Stimulated activated memory B cell treated with anti-CD40 and anti-IgM and Interleukin-4, amounts not matched to agents 10 μg/mL and 1 μg/mL and 100 μg/mL, for 72 hours (primary cell): ENCODE measurements at places on chromosomes 16 and 17.

GRCh38 chr16:11980136-11980844 is 3.8 kb downstream of the SNX29 start:
- H3K27me3 ChIP-seq: no peaks in the 10 kb centered on the region
- H3K27ac ChIP-seq: peak overlapping the region; percentile 97
- H3K36me3 ChIP-seq: peaks cover 44% of the 10 kb centered on the region
- peak; percentile 57 for ATAC-seq

GRCh38 chr17:36198831-36199465 is 2.4 kb upstream of the CCL3L1 start:
- H3K36me3 ChIP-seq: no peaks in the 10 kb centered on the region
- H3K4me1 ChIP-seq: peaks cover 58% of the 10 kb centered on the region
- H3K4me3 ChIP-seq: peak overlapping the region; percentile 12
- H3K27me3 ChIP-seq: peaks cover 63% of the 10 kb centered on the region
- no peak overlapping the region for H3K27ac ChIP-seq
- peak; percentile 3 for ATAC-seq

DNA sequence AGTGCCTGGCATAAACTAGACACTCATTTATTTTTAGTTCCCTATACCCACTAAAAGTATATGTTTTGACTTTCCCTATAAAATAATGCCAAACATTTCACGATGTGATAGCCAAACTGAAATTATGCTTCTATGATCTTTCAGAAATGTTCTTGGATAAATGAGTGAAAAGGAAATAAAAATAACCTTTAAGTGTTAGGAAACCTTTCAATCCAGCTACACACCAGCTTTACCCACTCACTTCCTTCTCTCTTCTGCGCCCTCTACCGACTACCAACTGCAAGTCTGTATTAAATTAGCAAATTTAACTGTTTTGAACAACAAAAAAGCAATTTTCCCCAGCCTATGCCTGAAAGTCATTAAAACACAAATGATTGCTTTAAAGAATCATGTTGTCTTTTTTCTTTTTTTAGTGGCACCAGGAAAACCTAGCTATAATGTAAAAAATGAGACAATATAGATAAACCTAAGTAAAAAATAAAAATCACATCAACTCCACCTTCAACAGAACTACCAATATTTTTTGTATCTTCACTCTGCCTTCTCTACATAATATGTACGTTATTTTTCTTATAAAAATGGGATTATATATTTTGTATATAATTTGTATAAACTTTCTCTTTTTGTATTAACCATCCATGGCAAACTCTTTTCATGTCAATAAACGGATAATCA is 13.2 kb upstream of the TMEM100 start:
- no peak overlapping the region for H3K27ac ChIP-seq
- no peaks in the 10 kb centered on the region for H3K36me3 ChIP-seq
- H3K4me1 ChIP-seq: peaks cover 7% of the 10 kb centered on the region

GRCh38 chr17:63984651-63985386 is 12.1 kb upstream of the SCN4A start:
- H3K36me3 ChIP-seq: peaks cover 6% of the 10 kb centered on the region
- H3K27ac ChIP-seq: no peak overlapping the region
- peaks cover 3% of the 10 kb centered on the region for H3K27me3 ChIP-seq
- peaks cover 17% of the 10 kb centered on the region for H3K4me1 ChIP-seq
- H3K4me3 ChIP-seq: no peak overlapping the region
- ATAC-seq: peak; percentile 47

DNA sequence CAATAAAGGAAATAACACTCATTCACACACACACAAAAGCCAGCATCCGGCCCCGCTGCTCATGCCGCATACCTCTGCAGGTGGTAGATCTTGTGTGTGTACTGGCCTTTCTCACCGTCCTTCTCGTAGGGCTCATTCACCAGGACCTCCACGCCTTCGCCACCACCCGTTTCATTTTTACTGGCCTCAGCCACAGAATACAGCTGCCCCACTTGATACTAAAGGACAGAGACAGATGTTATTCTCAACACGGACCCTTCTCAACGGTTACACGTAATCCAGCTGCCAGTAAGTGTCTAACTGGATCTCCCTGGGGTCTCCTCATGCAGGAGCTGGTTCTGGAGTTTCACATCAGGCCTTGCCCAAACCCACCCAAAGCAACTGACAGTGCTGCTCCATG is 9.7 kb downstream of the PITPNA start:
- H3K36me3 ChIP-seq: peaks cover 55% of the 10 kb centered on the region
- no peaks in the 10 kb centered on the region for H3K27me3 ChIP-seq
- H3K27ac ChIP-seq: peak overlapping the region; percentile 31

DNA sequence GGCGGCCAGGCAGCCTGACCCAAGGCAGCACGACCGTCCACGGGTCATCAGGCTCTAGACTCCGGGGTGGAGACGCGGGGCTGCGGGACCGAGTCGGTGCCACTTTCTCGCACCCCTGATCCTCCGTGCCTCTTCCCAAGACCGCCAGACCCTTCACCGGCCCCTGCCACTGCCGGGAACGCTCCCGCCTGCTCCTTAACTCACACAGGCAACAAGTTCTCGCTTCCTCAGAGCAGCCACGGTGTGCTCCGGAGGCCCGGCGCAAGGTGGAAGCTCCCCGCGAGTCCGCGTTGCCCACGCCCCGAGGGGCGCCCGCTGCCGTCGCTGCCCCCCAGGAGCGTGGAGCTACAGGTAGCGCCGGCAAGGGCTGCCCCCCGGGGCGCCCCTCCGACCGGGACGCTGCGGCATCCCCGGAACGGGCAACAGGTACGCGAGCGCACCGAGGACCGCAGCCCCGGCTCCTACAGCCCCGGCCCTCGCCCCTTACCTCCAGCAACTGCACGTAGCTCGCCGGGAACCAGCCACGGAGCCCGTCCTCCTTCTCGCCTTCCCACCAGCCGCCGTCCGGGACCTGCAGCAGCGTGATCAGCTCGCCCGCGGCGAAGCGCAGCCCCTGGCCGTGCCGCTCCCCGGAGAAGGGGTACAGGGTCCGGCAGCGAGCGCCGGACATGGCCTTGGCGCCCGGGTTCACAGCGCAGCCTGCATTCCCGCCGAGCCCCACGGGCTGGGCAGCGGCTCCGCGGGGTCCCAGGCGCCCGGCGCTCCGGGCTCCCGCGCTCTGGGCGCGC is 491 bp downstream of the GAS7 start:
- no peak overlapping the region for H3K27ac ChIP-seq
- H3K27me3 ChIP-seq: peaks cover 43% of the 10 kb centered on the region
- H3K4me1 ChIP-seq: peaks cover 6% of the 10 kb centered on the region
- H3K4me3 ChIP-seq: peak overlapping the region; percentile 38
- H3K36me3 ChIP-seq: peaks cover 8% of the 10 kb centered on the region

DNA sequence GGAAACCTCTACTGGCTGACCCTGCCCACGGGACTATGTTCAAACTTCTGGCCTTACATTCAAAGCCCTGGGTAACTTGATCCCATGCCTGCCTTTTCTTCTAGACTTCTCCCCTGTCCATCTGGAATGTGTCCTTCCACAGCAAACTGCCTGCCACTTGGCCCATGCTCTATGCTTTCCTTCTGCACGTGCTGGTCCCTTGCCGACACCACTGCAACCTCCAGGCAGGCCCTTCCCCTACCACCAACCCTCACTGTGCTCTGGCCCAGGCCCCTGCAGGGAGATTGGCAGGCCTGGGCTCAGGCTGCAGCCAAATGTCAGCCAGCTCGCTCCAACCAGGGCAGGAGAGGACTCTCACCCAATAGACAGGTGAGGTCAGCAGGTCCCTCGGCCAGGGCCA is 11.0 kb downstream of the HSD11B2 start:
- H3K27me3 ChIP-seq: no peaks in the 10 kb centered on the region
- peaks cover 27% of the 10 kb centered on the region for H3K4me1 ChIP-seq
- peaks cover 52% of the 10 kb centered on the region for H3K36me3 ChIP-seq
- ATAC-seq: no peak

- no peak overlapping the region for H3K27ac ChIP-seq
- H3K36me3 ChIP-seq: peaks cover 25% of the 10 kb centered on the region
- no peak for ATAC-seq
- peaks cover 57% of the 10 kb centered on the region for H3K4me1 ChIP-seq
- no peak overlapping the region for H3K4me3 ChIP-seq
Observed at GRCh38 chr17:57456622-57457021, 200.3 kb downstream of the MSI2 start.

- no peak overlapping the region for H3K4me3 ChIP-seq
- H3K27ac ChIP-seq: no peak overlapping the region
- peaks cover 54% of the 10 kb centered on the region for H3K27me3 ChIP-seq
- H3K4me1 ChIP-seq: no peaks in the 10 kb centered on the region
Observed at GRCh38 chr16:68660359-68660795, 15.3 kb downstream of the CDH3 start.

DNA sequence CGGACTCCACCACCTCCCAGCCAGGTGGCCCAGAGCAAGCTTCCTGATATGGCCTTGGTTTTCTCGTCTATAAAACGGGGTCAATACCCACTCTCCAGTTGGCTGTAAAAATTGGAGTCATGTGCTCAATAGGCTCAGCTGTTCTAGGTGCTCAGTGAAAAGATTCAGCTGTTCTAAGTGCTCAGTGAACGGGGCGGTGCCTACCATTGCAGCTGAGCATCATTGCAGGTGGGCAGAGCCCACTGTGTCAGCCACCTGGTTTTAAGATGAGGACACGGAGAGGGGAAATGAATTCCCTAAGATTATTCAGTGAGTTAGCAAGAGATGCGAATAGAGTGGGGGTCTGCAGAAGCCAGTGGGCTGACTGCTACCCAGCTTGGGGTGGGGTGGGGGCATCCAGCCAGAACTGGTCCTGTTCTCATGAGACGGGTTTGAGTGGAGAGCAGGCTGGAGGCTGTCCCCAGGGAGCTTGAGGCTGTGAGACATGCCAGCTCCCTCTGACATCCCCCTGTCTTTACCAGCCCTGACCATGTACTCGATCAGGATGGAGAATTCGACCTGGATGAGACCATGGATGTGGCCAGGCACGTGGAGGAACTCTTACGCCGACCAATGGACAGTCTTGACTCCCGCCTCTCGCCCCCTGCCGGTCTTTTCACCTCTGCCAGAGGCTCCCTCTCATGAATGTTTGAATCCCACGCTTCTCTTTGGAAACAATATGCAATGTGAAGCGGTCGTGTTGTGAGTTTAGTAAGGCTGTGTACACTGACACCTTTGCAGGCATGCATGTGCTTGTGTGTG is 21.9 kb downstream of the STAT5A start:
- peaks cover 65% of the 10 kb centered on the region for H3K4me1 ChIP-seq
- H3K36me3 ChIP-seq: peaks cover 65% of the 10 kb centered on the region
- no peak for ATAC-seq

DNA sequence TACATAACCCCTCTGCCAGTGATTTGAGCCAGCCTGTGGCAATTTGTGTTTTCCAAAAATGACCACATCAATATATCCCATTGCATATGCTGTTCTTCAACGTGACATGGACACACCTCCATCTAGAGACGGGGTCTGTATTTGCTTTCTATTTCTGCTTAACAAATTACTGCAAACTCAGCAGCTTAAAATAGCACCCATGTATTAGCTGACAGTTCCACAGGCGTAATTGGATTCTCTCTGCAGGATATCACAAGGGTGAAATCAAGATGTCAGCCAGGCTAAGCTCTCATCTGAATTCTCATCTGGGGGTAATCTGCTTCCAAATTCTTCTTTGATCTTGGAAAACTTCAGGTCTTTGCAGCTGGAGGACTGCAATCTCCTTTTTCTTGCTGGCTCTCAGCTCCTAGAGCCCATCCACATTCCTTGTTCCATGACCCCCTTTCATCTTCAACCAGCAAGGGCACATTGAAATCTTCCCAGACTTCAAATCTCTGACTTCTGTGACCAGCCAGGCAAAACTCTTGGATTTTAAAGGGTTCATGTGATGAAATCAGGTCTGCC is 8.2 kb downstream of the KRT9 start:
- no peak overlapping the region for H3K27ac ChIP-seq
- no peaks in the 10 kb centered on the region for H3K36me3 ChIP-seq
- peaks cover 8% of the 10 kb centered on the region for H3K4me1 ChIP-seq

- H3K4me1 ChIP-seq: no peaks in the 10 kb centered on the region
- peaks cover 48% of the 10 kb centered on the region for H3K27me3 ChIP-seq
- no peak overlapping the region for H3K27ac ChIP-seq
Observed at GRCh38 chr16:24490866-24491265, 48.5 kb upstream of the RBBP6 start.

- H3K36me3 ChIP-seq: peaks cover 97% of the 10 kb centered on the region
- H3K4me1 ChIP-seq: no peaks in the 10 kb centered on the region
Observed at GRCh38 chr17:80327518-80327917, 66.9 kb downstream of the RNF213 start.

- H3K27ac ChIP-seq: no peak overlapping the region
- no peaks in the 10 kb centered on the region for H3K36me3 ChIP-seq
- no peak for ATAC-seq
- no peaks in the 10 kb centered on the region for H3K27me3 ChIP-seq
- no peak overlapping the region for H3K4me3 ChIP-seq
Observed at GRCh38 chr16:70656712-70657263, 10.4 kb downstream of the IL34 start.

DNA sequence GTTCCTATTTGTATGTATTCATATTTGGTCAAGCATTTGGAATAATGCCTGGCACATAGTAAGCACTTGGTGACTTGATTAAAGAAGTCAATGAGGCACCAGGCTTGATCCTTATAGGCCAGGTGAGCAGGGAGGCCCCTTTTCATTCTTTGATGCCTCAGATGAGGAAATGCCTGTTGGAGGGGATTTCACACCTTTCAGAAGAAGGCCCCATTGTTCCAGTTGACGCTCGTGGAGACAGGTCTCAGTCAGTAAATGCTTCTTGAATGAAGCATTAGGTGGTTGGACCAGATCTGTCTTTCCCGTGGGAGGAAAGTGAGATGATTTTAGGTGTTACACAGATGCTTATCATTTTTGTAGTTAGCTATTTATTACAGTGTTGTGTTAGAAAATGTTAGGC is 13.0 kb downstream of the LCMT1 start:
- H3K4me1 ChIP-seq: peaks cover 20% of the 10 kb centered on the region
- no peak for ATAC-seq
- no peak overlapping the region for H3K27ac ChIP-seq

GRCh38 chr17:2259769-2260536 is 43.6 kb downstream of the SMG6 start:
- no peaks in the 10 kb centered on the region for H3K27me3 ChIP-seq
- H3K4me3 ChIP-seq: no peak overlapping the region
- ATAC-seq: peak; percentile 94
- H3K27ac ChIP-seq: peak overlapping the region; percentile 86
- H3K4me1 ChIP-seq: peaks cover 36% of the 10 kb centered on the region

GRCh38 chr16:68839831-68840230 is 3.5 kb upstream of the TANGO6 start:
- H3K27me3 ChIP-seq: peaks cover 4% of the 10 kb centered on the region
- H3K27ac ChIP-seq: no peak overlapping the region
- no peak overlapping the region for H3K4me3 ChIP-seq
- H3K36me3 ChIP-seq: no peaks in the 10 kb centered on the region
- no peak for ATAC-seq

DNA sequence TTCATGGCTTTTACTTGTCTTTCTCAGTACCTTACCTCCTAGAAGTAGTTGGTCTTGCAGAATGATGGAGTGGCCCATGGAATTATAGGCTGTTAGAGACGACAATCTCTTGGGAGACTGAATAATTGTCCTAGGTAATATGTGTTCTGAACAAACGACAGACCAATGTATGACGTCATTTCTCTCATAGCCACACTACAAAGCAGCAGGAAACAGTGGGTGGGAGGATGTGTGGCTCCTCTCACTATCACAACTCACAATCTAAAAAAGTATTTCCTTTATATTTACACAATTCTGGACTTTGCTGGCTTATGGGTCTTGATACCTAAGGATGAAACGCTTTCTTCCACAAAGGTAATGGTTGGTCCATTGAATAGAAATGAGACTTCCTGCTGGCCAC is 183.9 kb downstream of the TOX3 start:
- no peaks in the 10 kb centered on the region for H3K27me3 ChIP-seq
- ATAC-seq: no peak
- no peaks in the 10 kb centered on the region for H3K4me1 ChIP-seq
- no peak overlapping the region for H3K4me3 ChIP-seq

GRCh38 chr16:64627781-64628180 is 494.1 kb downstream of the CDH11 start:
- H3K4me3 ChIP-seq: no peak overlapping the region
- ATAC-seq: no peak
- H3K27ac ChIP-seq: no peak overlapping the region
- no peaks in the 10 kb centered on the region for H3K36me3 ChIP-seq
- H3K27me3 ChIP-seq: no peaks in the 10 kb centered on the region
- H3K4me1 ChIP-seq: no peaks in the 10 kb centered on the region
